ENCODE measurements at places on chromosomes 12 and 14.

GRCh38 chr12:124738636-124739467 lies 124.8 kb downstream of the SCARB1 start:
- no peak for DNase-seq

- no peak for DNase-seq
Observed at GRCh38 chr14:37122288-37122687, 50.1 kb downstream of the SLC25A21 start.

DNA sequence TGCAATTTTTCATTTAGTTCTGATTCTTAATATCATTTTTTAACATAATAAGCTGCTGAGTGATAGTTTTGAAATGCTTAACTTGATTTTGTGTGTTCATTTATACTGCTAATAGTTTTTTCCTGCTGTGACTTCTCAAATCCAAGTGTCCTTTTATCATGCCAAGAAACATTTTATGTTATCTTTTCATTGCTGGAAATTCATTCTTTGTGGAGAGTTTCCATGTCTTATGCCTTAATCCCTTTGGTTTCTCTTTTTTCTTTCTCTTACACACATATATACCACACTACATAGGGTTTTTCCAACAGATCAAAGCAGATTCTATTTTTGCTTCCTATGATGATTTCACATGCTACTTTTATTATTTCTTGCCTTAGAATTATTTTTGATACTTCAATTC lies 981.1 kb downstream of the SLC6A15 start:
- no peak for DNase-seq

DNA sequence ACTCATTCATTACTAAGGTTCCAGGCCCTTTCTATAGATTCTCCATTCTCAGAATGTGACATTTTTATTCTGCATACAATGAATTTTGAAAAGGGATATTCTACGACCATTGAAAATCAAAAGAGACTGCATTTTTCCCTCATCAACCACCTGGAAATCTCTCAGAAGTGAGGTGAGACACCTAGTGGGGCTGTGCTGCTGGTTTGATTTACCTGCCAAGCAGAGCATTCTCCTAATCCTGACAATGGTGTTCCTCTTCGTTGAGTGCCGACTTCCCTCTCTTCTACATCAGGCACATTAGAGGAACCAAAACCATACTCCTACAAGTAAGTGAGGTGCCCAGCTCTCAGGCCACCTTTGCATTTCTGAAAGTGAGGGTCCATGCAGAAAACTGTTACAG lies 14.9 kb downstream of the CKB start:
- no peak for DNase-seq

DNA sequence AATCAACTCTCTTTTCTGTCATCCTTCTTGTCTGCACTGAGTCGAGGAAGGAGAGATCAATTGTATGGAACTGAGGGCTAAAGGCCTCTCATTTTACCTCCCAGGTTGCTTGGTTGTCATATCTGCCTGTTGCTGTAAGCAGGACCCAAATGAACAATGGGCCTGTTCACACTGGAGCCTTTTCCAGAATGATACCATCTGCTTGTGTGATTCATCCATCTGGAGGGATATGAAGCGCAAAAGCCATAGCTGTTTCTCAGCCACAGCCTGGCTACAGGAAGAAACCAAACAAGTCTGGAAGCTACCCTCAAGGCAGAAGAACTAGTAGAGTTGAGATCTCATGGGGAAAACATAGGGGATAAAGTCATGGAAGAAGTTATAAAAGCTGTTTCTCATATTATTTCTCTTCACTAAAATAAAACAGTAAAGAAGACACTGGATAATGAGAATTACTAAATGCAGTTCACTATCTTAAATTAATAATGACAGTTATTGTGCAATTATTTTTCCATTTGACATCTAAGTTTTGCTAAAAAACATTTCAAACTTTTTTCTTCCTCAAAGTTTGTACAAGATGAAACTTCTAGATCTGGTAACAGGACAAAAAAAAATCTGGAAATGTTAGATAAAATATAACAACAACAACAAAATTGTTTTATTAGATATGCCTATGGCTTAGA lies 106.3 kb downstream of the SPTSSA start:
- no peak for DNase-seq

GRCh38 chr14:72416081-72416849 lies 477.6 kb downstream of the DPF3 start:
- no peak for DNase-seq

GRCh38 chr12:90851800-90852718 lies 102.9 kb downstream of the CCER1 start:
- no peak for DNase-seq

GRCh38 chr14:63200767-63201166 lies 3.5 kb upstream of the RHOJ start:
- DNase-seq: no peak
